Natural killer cell (primary cell): ENCODE measurements at places on chromosomes 1 and 21. TPM values are rescaled to one million over a fixed set of nuclear protein-coding genes. Genes with fewer than 3 reads are reported as not detected.

TRIM17 gene
- total RNA-seq, result 8.4 TPM

EFNA1 gene
- 1.9 TPM for total RNA-seq

MAP10 gene
- total RNA-seq, result 1.2 TPM

IL23R gene
- 0.34 TPM for total RNA-seq

FAM167B gene
- 0.54 TPM for total RNA-seq

DIO1 gene
- total RNA-seq, result not detected

PRELP gene
- total RNA-seq, result not detected

ADCY10 gene
- total RNA-seq, result 1.00 TPM

OLIG2 gene
- not detected for total RNA-seq

MYOC gene
- not detected for total RNA-seq

DNA sequence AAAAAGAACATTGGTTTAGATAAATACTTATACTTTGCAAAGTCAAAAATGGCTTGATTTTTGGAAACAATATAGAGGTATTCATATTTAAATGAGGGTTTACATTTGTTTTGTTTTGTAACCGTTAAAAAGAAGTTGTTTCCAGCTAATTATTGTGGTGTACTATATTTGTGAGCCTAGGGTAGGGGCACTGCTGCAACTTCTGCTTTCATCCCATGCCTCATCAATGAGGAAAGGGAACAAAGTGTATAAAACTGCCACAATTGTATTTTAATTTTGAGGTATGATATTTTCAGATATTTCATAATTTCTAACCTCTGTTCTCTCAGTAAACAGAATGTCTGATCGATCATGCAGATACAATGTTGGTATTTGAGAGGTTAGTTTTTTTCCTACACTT, 65.3 kb upstream of the SAMD13 start:
- no peak for DNase-seq
- H3K27ac ChIP-seq, result no peak overlapping the region
- H3K4me3 ChIP-seq, result no peak overlapping the region
- H3K27me3 ChIP-seq, result no peaks in the 10 kb centered on the region

- no peaks in the 10 kb centered on the region for H3K27me3 ChIP-seq
- H3K4me3 ChIP-seq, result peak overlapping the region; percentile 67
- no peaks in the 10 kb centered on the region for H3K36me3 ChIP-seq
- peak overlapping the region; percentile 91 for H3K27ac ChIP-seq
Measured at GRCh38 chr1:10693497-10694273, 102.8 kb downstream of the CASZ1 start.

DNA sequence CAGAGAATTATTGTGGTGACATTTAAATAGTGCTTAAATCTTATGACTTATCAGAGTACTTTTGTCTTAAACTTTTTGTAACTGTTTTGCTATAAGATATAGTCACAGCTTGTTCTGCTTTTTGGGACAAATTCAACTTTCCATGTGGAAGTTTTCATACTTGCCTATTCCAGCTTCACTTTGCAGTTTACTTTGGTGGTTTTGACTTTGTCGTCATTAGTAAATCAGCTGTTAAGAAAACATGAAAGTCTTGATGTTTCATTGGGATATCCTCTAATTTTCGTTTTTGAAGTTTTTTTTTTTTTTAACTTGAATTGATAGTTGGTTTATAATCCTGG, 31.3 kb downstream of the SDCCAG8 start:
- no peak overlapping the region for H3K4me3 ChIP-seq

DNA sequence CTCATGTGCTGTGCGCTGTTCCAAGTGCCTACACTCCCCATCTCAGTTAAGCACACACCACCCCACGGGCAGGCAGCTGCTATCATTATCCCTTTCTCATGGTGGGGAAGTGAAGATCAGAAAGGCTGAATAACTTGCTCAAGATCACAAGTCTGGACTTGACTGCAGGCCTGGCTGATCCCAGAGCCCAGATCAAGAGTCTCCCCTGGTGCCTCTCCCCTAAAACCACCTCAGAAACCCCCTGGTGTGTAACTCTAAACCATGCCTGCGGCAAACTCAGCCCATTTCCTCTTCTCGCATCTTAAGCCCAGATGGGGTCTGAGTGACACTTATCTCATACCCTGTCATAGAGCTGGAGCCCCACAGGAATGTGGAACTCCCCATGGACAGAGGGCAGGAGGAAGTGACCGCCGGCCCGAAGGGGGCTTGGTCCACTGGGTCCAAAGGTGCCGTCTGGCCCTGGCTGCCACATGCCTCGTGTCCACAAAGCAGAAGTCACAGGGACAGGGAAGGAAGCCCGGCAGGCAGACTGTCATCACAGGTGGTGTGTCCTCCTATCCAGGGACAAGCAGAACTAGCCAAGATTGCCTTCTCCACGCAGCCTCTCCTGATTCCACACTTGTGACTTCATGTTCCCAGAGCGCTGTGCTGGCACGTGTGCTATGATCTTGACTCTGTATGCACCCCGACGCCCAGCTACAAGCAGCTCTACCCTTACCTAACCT, 92.1 kb downstream of the SYF2 start:
- no peaks in the 10 kb centered on the region for H3K36me3 ChIP-seq
- no peaks in the 10 kb centered on the region for H3K27me3 ChIP-seq
- peak; percentile 27 for DNase-seq
- H3K4me1 ChIP-seq, result peaks cover 6% of the 10 kb centered on the region
- no peak overlapping the region for H3K27ac ChIP-seq

DNA sequence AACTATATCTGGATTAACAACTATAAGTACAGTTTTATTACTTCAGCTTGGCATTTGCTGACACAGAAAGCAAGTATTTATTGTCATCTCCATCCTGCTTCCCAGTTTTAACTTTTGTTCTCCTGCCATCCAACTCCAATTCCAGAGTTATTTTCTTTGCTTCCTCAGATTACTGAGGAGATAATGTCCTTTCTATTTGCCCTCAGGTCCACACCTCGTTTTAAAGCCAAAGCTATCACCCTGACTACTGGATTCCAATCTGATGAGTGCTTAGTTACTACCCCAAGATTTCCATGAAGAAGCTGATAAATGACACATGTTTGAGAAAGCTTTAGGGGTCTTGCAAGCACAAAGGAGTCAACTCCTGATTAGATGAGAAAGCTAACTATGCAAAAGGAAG, 25.2 kb downstream of the ACKR1 start:
- DNase-seq, result no peak
- H3K36me3 ChIP-seq, result no peaks in the 10 kb centered on the region
- no peak overlapping the region for H3K4me3 ChIP-seq
- H3K4me1 ChIP-seq, result no peaks in the 10 kb centered on the region
- H3K27me3 ChIP-seq, result no peaks in the 10 kb centered on the region
- no peak overlapping the region for H3K27ac ChIP-seq

DNA sequence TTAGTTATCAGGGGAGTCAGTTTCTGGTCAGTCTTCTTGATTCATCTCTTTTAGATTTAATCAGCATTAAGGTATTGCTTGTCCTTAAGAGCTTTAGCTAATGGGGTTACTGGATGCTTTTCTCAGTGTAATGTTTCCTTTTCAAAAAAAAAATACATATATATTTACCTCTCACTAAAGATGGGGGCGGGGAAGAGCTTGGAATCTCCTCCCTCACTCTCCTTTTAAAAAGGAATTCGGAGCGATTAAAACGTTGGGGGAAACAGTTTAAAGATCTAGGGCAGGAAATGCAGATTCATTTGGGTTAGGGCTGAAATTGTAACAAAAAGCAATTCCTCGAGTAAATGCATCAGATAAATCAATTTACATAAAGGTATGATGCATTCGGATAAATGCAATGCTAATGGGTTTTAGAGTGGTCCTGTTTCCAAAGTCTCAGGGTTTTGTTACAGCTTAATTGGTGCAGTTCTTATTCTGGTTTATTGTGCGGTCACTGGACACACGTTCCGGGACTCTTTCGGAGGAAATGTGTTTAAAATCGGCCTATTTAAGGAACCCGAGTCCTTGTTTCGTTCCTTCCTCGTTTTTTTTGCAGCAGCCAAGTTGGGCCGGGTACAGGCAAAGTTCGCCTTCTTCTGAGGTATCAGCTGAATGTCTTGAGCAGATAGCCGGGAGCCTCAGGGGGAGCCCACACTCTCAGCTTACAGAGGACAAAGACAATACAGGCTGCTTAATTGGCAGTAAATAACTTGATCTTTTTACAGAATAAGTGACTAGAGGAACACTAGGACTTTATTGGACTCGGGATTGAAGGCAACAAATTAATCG, 1.6 kb downstream of the LMO4 start:
- peaks cover 27% of the 10 kb centered on the region for H3K4me1 ChIP-seq
- peak overlapping the region; percentile 84 for H3K27ac ChIP-seq
- no peaks in the 10 kb centered on the region for H3K36me3 ChIP-seq
- no peak for DNase-seq
- no peaks in the 10 kb centered on the region for H3K27me3 ChIP-seq
- peak overlapping the region; percentile 91 for H3K4me3 ChIP-seq

GRCh38 chr1:92030656-92031107, 897 bp downstream of the EPHX4 start:
- H3K4me1 ChIP-seq, result peaks cover 11% of the 10 kb centered on the region
- H3K27ac ChIP-seq, result no peak overlapping the region
- peak; percentile 14 for DNase-seq
- peaks cover 13% of the 10 kb centered on the region for H3K27me3 ChIP-seq
- H3K36me3 ChIP-seq, result no peaks in the 10 kb centered on the region
- H3K4me3 ChIP-seq, result peak overlapping the region; percentile 47

GRCh38 chr1:156004843-156005584, 15.7 kb downstream of the SSR2 start:
- peak overlapping the region; percentile 62 for H3K27ac ChIP-seq
- H3K27me3 ChIP-seq, result no peaks in the 10 kb centered on the region
- no peak overlapping the region for H3K4me3 ChIP-seq

- no peak overlapping the region for H3K4me3 ChIP-seq
- H3K27me3 ChIP-seq, result no peaks in the 10 kb centered on the region
- no peaks in the 10 kb centered on the region for H3K4me1 ChIP-seq
- no peaks in the 10 kb centered on the region for H3K36me3 ChIP-seq
- H3K27ac ChIP-seq, result no peak overlapping the region
Measured at GRCh38 chr1:22228505-22228911, 85.6 kb upstream of the WNT4 start.

DNA sequence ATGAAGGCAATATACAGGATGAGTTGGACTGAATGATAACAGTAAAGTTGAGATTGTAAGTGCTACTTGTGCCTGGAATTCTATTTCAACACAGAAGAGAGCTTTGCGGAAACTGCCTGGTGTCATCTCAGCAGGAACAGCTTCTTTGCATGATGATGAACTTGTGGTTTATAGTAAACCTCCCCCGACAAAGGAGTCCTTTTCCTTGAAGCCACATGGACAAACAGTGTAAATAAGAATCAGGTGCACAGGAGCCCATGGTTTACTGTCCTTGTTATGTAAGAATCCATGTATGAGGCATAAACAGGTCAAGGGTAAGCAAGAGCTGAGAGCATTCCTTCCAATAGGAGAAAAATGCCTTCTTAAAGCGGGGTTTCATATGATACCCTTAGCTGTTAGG, 66.2 kb downstream of the PCNX2 start:
- H3K27ac ChIP-seq, result no peak overlapping the region
- no peaks in the 10 kb centered on the region for H3K27me3 ChIP-seq
- H3K4me3 ChIP-seq, result no peak overlapping the region

DNA sequence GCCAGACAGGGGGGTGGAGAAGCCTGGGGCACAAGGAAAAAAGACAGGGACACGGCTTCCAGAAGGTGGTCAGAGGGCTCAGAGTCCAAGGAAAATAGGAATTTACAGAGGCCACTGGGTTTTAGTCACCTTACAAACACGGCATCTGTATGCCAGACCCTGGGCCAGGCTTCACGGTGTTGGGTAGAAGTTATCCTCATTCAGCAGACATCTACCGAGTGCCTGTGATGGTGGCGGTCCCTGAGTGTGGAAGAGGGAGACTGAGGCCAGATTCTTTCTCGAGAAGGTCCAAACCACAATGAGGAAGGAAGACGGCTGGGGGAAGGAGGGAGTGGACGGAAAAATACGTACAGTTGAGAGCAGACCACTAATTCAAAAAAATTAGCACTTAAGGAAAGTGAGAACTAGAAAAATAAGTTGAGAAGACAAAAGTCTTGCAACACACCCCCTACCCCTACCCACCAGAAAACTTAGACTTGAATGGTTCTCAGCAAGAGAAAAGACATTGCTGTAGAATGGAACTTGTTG, 864 bp upstream of the BTG2 start:
- no peaks in the 10 kb centered on the region for H3K27me3 ChIP-seq
- H3K27ac ChIP-seq, result peak overlapping the region; percentile 92
- H3K4me3 ChIP-seq, result peak overlapping the region; percentile 51
- peaks cover 74% of the 10 kb centered on the region for H3K4me1 ChIP-seq
- DNase-seq, result no peak

GRCh38 chr1:163195728-163196448, 6.8 kb downstream of the RGS5 start:
- H3K4me3 ChIP-seq, result no peak overlapping the region
- H3K27ac ChIP-seq, result no peak overlapping the region
- H3K4me1 ChIP-seq, result no peaks in the 10 kb centered on the region
- H3K36me3 ChIP-seq, result no peaks in the 10 kb centered on the region
- no peak for DNase-seq

DNA sequence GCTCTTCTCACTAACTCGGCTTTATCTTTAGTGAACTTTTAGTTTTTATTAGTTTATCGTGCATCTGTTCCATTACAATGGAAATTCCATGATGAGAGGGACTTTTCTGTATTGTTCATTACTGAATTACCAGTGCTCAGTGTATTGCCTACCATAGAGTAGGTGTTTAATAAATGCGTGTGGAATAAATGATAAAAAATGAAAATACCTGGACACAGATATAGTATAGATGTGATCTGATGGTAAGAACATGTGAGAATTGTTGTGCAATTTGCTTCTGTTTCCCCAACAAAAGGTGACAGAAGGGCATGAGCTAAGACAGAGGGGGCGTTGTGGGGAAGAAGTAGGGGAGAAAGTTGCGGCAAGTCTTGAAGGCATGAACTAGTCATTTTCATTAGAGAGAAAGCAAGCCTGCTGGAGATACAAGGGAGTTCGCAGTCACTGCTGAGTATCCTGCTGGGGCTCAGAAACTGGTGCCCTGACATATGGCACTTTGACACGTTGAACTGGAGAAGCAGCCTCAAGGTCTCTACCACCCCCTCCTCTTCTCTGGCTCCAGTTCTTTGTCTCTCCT, 5.6 kb upstream of the COG2 start:
- H3K27me3 ChIP-seq, result peaks cover 5% of the 10 kb centered on the region
- no peak overlapping the region for H3K4me3 ChIP-seq
- no peak overlapping the region for H3K27ac ChIP-seq
- no peak for DNase-seq

- DNase-seq, result no peak
- H3K27me3 ChIP-seq, result no peaks in the 10 kb centered on the region
- no peak overlapping the region for H3K4me3 ChIP-seq
- H3K4me1 ChIP-seq, result peaks cover 10% of the 10 kb centered on the region
- no peaks in the 10 kb centered on the region for H3K36me3 ChIP-seq
Measured at GRCh38 chr1:17199267-17200044, 5.5 kb upstream of the PADI1 start.
